Esophagus muscularis mucosa (tissue), 4 donors: ENCODE measurements at places on chromosomes 16 and 17.

DNA sequence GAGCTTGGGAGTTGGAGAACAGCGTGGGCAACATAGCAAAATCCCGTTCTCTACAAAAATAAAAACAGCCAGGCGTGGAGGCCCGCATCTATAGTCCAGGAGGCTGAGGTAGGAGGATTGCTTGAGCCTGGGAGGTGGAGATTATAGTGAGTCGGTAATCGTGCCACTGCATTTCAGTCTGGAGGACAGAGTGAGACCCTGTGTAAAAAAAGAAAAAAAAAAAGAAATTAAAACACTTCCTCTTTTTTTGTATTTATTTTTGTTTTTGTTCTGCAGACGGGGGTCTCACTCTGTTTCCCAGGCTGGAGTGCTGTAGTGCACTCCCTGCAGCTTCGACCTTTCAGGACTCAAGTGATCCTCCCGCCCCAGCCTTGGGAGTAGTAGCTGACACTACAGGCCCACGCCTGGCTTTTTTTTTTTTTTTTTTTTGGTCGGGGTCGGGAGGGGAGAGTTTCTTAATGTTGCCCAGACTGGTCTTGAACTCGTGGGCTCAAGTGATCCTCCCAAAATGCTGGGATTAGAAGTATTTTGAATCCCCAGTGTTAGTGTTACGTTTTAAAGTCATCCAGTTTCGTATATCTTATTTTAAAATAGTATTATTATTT is 1.5 kb downstream of the IST1 start:
- no peak overlapping the region for H3K27ac ChIP-seq
- H3K4me1 ChIP-seq: peaks cover 63% of the 10 kb centered on the region
- peak overlapping the region; percentile 94 for H3K4me3 ChIP-seq
- H3K27me3 ChIP-seq: no peaks in the 10 kb centered on the region
- no peak for DNase-seq
- no peaks in the 10 kb centered on the region for H3K36me3 ChIP-seq

- H3K36me3 ChIP-seq: no peaks in the 10 kb centered on the region
- H3K27ac ChIP-seq: peak overlapping the region; percentile 44
- H3K27me3 ChIP-seq: no peaks in the 10 kb centered on the region
- H3K4me1 ChIP-seq: peaks cover 12% of the 10 kb centered on the region
- peak overlapping the region; percentile 54 for H3K4me3 ChIP-seq
- DNase-seq: no peak
These were observed 154.7 kb downstream of the C16orf78 start for GRCh38 chr16:49528060-49528865.

DNA sequence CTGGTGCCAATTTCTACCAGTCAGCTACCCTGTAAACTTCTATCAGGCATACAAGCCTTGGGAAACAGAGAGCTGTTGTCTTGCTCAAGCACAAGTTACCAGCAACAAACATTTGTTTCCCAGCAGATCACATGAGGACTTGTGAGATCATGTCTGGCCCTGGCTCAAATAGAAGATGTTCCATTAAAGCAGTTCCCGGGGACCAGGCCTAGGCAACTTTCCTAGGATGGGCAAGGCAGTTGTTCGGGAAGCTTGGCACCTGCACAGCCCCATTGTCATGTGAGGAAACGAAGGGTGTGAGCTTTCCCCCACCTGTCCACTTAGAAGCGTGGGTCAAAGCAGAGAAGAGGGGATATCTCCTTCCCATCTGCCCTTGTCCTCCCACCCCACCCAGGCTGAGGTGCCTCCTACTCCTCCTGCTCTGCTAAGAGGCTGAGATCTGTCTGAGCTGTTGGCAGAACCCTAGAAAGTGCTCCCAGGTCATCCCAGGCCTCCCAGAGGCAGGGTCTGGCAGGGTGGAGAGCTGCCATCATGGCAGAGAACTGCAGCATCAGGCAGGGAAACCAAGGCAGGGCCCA is 11.2 kb upstream of the SLC47A2 start:
- H3K36me3 ChIP-seq: no peaks in the 10 kb centered on the region
- H3K27me3 ChIP-seq: no peaks in the 10 kb centered on the region
- H3K27ac ChIP-seq: peak overlapping the region; percentile 92
- no peak for DNase-seq

- no peak overlapping the region for H3K27ac ChIP-seq
- no peaks in the 10 kb centered on the region for H3K36me3 ChIP-seq
- no peak overlapping the region for H3K4me3 ChIP-seq
- no peak for DNase-seq
- no peaks in the 10 kb centered on the region for H3K27me3 ChIP-seq
These were observed 599.3 kb downstream of the CDH11 start for GRCh38 chr16:64522548-64522947.

- H3K4me3 ChIP-seq: no peak overlapping the region
- peaks cover under 1% of the 10 kb centered on the region for H3K4me1 ChIP-seq
- H3K36me3 ChIP-seq: peaks cover 63% of the 10 kb centered on the region
- H3K27me3 ChIP-seq: no peaks in the 10 kb centered on the region
- no peak for DNase-seq
These were observed 5.6 kb downstream of the ALOX12 start for GRCh38 chr17:7001318-7001961.
